Smooth muscle cell of trachea (primary cell): ENCODE measurements at places on chromosomes 2 and 18. TPM values are rescaled to one million over a fixed set of nuclear protein-coding genes. Genes with fewer than 3 reads are reported as not detected.

KCNF1 gene
- total RNA-seq, result 0.29 and 0.83 TPM in 2 replicates

CDKL4 gene
- total RNA-seq, result 1.2 and 1.3 TPM in 2 replicates

CBLN2 gene
- total RNA-seq, result not detected in 2 replicates

TEX51 gene
- not detected in 2 replicates for total RNA-seq

SERPINB4 gene
- not detected in 2 replicates for total RNA-seq

CNRIP1 gene
- total RNA-seq, result 23.0 and 28.1 TPM in 2 replicates

ADD2 gene
- 0.29 TPM in 1 of 2 replicates, not detected in the other for total RNA-seq

PIEZO2 gene
- total RNA-seq, result 0.87 and 3.0 TPM in 2 replicates

ANKRD44 gene
- 8.0 and 8.3 TPM in 2 replicates for total RNA-seq

TMEM182 gene
- total RNA-seq, result 1.3 and 2.0 TPM in 2 replicates

B3GNT7 gene
- 0.33 TPM in 1 of 2 replicates, not detected in the other for total RNA-seq

OR6B2 gene
- total RNA-seq, result 0.17 TPM in 1 of 2 replicates, not detected in the other

LHCGR gene
- not detected in 2 replicates for total RNA-seq

EVA1A gene
- 18.0 and 32.1 TPM in 2 replicates for total RNA-seq

PMS1 gene
- 25.2 and 37.1 TPM in 2 replicates for total RNA-seq

REEP1 gene
- total RNA-seq, result 0.15 TPM in 1 of 2 replicates, not detected in the other

GALNT14 gene
- total RNA-seq, result 0.66 and 1.7 TPM in 2 replicates

PTPRN gene
- total RNA-seq, result 3.6 and 23.8 TPM in 2 replicates

CHN1 gene
- total RNA-seq, result 47.6 and 59.2 TPM in 2 replicates

PSMA8 gene
- total RNA-seq, result not detected in 2 replicates

MOB1A gene
- 92.5 and 104 TPM in 2 replicates for total RNA-seq

CTNNA2 gene
- under 0.01 TPM in 1 of 2 replicates, not detected in the other for total RNA-seq
